ENCODE measurements at places on chromosomes 16 and 17.
A peak's percentile ranks its signal among the peaks of the same experiment; 100 is the strongest.

DNA sequence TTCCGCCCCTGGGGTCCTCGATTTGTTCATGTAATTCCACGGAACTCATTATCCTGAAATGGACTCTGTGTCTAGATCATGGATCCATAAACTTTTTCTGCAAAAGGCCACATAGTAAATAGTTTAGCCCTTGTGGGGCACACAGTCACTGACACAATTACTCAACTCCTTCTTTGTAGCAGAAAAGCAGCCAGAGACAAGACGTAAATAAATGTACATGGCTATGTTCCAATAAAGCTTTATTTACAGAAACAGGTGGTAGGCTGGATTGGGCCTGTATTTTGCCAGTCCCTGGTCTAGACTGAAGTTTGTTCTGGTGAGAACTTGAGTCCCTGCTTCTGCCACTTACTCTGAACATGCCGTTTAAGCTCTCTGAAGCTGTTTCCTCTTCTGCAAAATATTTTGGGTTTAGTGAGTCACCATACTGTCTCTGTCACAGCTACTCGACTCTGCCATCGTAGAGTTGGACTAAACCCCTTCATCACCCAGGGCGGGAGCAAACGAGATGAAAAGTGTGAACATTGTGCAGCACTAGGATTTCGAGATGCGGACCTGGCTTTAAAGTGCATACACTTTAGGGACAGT, 61.9 kb upstream of the FOXF1 start:
- no peak for DNase-seq

GRCh38 chr16:16075488-16076422, 126.3 kb downstream of the ABCC1 start:
- no peak for DNase-seq

DNA sequence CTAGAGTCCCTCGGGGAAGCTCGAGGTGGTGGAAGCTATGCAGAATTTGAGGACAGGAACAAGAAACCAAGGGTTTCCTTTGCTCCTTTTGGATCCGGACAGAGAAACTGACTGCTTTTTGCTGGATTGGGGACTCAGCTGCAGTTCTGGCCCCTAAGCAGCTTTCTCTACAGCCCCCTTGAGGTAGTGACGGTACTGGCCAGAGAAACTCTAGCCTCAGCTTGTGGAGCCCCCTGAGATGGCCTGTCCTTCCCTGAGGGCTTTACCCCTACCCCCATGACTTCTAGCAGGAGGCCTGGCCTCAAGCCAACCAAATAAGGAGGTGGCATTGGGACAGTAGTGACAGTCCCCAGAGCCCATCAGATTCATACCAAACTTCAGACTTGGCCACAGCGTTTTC, 118.1 kb downstream of the IRX5 start:
- no peak for DNase-seq

DNA sequence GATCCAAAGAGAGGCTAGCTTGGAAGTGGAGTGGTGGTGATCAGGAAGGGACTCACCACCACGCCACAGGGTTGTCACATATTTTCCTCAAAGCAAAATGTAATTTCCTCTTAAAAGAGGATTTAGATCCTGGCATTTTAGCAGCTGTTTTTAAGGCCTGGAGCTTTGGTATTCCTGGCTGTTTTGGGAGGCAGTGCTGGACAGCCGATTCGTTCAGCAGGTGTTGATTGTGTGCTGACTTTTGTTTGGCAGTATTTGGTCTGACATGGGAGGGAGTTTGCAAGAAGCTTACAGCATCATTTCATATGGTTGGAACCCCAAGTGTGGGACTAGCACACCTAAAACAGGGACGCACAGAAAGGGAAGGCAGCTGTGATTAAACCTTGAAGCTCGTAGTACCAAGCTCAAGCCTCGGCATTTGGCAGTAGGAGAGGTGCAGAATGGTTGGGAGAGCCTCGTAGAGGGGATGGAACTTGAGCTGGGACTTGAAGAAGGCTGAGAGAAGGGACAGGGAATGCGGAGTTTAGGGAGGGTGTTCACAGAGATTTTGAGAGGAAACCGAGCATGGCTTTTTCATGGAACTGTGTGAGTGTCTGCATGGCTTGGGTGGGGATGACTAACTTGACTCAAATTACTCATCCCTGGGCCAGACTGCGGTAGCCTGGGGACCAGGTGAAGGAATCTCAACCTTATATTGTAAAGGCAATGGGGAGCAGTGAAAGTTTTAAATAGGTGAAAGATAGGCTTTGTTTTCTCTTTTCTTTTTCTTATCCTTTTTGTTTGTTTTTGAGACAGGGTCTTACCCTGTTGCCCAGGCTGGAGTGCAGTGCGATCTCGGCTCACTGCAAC, 52.3 kb downstream of the RPTOR start:
- DNase-seq, result no peak

GRCh38 chr17:2094891-2095535, 40.1 kb downstream of the HIC1 start:
- DNase-seq, result no peak

DNA sequence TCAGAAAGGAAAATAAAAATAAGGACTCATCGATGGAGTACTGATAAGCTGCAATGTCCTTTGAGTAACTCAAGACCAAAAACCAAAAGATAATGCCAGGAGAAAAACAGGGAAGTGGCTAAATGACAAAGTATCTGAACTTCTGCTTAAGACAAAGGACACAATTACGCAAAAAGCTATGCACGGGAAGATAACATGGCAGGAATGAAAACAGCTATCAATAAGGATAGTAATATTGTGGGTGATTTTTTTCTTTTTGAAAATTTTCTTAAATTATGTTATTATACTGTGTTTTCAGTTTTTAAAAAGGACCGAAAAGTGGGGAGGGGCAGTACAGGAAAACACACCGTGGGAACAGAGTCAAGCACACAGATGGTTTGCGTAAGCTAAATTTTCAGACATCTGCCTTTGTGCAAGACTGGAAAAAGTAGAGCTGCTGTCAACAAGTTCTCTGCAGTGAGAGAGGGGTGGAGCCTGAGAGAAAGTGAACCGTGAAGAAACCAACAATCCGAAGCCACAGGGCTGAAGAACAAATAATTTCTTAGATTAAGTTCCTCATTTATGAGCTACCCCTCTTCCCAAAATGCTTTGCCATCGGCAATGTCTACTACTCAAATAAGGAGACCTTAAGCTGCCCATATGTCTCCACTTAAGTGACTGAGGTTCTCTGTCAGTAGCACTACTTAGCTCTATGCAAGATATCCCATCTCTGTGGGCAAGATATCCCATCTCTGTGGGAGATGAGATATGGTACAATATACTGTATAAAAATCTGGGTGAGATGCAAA, 99.9 kb upstream of the CORO6 start:
- peak; percentile 69 for DNase-seq

DNA sequence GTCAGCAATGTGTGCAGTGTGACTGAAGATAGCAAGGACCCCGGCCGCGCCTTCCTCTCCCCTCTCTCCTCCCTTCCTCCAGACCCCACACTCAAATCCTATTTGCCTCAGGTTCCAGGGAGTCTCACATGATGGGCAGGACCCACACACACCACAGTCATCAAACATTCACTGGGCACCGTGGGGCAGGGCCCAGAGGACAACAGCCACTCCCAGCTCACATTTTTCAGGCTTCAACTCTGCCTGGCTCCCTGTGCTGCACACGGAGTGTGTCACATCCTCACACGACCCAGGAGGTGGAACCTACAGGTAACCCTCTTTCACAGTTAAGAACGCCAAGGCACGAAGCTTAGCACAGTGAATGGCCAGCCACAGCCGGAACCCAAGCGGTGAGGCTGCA, 30.5 kb downstream of the PEMT start:
- DNase-seq, result no peak

GRCh38 chr17:31915456-31916100, 14.1 kb upstream of the UTP6 start:
- no peak for DNase-seq

GRCh38 chr17:81703747-81704654, 834 bp downstream of the MRPL12 start:
- DNase-seq, result no peak

DNA sequence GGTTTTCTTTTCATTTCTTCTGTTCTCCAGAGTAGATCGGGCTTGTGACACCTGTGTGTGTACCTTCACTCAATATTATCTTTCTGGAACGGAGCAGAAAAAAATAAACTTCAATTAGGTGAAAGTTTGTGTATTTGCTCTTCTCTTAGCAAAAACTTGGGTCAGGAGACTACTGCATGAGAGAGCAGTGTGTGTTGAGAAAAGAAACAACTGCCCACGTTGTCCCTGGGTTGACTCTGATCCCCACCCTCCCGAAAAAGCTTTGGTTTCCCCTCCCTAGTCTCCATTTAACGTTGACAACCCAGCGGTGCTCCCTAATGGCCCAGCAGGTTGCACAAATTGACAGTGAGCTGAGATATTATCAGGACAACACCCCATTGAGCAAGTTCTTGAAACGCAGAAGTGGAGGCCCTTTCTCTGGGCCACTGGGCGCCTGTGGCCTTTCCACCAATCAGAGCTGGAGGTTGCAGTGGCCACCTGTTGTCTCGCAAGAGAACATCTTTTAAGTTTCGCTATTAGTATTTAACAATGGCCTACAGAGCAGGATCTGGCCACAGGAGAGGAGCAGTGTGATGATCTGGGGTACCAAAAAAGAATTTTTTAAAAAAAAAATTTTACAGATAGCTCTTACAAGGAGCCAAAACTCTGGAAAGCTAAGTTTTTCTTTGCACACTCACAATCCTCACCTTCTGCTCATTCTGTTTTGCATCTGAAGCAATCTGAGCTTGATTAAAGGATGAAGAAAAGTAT, 1.5 kb upstream of the TOX3 start:
- DNase-seq, result no peak

- no peak for DNase-seq
Observed at GRCh38 chr16:73126525-73126853, 78.6 kb upstream of the ZFHX3 start.

DNA sequence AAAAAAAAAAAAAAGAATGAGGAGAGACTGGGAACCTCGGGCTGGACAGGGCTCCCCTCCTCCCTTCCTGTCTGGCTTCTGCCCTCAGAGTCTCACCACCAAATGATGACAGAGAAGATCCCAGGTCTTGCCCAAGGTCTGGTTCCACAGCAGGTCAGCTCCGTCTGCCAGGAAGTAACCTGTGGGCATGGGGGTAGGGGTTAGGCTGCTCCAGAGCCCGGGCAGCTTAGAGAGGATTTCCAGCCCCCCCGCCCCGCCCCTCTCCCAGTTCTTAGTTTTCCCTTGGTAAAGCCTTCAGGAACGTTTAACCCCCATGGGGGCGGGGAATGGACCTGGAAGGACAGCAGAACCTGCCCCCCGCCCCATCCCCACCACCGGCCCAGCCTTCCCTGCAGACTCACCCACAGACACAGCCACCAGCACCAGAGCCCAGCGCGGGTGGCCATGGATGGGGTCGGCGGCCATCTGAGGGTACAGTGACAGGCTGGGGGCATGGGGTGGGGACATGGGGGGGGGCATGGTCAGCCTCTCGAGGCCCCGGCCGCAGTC, 700 bp downstream of the TLCD2 start:
- no peak for DNase-seq

- no peak for DNase-seq
Observed at GRCh38 chr17:64653985-64654355, 8.1 kb downstream of the SMURF2 start.

- DNase-seq, result peak; percentile 17
Observed at GRCh38 chr17:74361230-74362068, at the start of gene BTBD17. Gene BTBD17, minus strand, starts transcription at chr17:74361868. Its CDS starts 49 bp downstream, at chr17:74361819.

DNA sequence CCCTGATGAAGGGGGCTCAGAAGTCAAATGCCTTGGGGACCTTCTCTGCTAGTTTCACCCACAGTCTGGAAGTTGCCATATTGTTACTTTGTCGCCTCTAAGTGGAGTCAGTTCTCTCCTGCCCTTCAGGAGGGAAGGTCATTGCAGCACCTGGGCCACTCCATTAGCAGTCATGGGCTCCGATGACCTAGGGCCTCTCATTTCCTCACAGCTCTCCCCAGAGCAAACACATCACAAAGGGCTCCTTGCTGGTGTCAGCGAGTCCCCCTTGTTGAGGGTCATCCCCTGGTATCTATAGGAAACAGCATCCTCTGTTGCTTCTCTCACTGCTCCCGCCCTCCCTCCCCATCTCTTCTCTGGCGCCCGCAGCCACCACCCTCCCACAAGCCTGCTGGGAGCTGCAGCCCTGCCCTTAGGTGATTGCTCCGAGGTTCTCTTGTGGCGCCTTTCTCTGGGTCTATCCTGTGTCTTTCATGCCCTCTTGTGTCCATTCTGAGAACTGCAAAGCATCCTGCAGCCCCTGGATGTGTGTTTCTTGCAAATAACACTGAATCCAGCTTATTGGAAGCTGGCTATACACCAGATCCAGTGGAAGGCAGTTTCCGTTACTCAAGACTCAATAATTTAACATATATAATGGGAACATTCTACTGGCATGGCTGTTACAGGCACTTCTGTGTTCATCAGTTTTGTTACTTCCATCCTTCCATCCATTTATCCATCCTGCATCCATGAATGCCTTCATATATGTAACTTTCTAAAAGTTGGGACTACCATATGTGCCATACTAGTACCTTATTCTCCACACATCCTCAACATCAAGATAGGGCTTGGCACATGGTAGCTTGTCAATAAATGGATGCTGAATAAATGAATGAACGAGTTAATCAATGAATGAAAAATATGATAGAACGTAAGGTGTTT, 21.2 kb downstream of the PDILT start:
- peak; percentile 13 for DNase-seq

GRCh38 chr17:58267347-58268324, 13.1 kb downstream of the MPO start:
- no peak for DNase-seq

GRCh38 chr17:9226794-9227135, 205.5 kb downstream of the NTN1 start:
- peak; percentile 14 for DNase-seq

DNA sequence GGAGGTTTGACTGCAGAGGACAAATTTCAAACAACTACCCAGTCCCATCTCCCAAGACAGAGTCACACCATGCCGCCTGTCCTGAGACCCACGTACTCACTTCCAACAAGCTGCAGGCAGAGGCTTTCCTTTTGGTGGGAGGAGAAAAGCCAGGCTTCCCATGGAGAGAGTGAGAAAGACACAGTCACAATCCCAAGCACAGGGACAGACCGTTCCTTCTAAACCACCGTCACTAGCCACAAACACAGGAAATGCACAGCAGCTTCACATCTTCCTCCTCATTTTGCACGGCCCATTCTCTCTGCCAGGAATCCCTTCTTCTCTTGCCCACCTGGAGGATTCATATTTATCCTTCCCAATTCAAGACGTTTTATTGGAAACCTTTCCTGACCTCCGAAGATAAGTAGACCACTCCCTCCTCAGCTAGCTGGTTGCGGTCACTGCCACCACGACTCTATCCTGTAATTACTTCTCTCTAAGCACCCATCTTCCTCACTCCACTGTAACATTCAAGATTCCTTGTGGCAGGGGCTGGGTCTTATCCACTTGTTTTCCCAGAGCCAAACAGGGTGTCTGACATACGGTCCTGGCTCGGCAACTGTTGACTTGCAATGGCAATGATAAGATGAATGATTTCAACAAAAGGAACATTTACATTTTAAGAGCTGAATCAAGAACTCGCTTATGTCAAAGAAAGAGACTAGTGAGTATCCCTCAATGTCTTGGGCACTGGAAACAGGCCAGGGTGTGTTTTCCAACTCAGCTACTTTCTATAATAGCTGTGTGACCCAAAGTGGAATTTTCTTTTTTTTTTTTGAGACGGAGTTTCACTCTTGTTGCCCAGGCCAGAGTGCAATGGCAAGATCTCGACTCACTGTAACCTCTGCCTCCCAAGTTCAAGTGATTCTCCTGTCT, 87.6 kb downstream of the XYLT1 start:
- DNase-seq, result no peak

- DNase-seq, result no peak
Observed at GRCh38 chr17:31549121-31549524, 157.6 kb downstream of the RAB11FIP4 start.

- DNase-seq, result no peak
Observed at GRCh38 chr16:12391956-12392355, 411.7 kb downstream of the CPPED1 start.

GRCh38 chr17:39867880-39868553, at the start of gene ZPBP2:
Gene ZPBP2, plus strand, starts transcription at chr17:39868202. Its CDS starts 153 bp downstream, at chr17:39868355.
- peak; percentile 34 for DNase-seq

- no peak for DNase-seq
Observed at GRCh38 chr16:73319737-73320136, 271.8 kb upstream of the ZFHX3 start.
